ENCODE measurements at places on chromosomes 13 and 19.

DNA sequence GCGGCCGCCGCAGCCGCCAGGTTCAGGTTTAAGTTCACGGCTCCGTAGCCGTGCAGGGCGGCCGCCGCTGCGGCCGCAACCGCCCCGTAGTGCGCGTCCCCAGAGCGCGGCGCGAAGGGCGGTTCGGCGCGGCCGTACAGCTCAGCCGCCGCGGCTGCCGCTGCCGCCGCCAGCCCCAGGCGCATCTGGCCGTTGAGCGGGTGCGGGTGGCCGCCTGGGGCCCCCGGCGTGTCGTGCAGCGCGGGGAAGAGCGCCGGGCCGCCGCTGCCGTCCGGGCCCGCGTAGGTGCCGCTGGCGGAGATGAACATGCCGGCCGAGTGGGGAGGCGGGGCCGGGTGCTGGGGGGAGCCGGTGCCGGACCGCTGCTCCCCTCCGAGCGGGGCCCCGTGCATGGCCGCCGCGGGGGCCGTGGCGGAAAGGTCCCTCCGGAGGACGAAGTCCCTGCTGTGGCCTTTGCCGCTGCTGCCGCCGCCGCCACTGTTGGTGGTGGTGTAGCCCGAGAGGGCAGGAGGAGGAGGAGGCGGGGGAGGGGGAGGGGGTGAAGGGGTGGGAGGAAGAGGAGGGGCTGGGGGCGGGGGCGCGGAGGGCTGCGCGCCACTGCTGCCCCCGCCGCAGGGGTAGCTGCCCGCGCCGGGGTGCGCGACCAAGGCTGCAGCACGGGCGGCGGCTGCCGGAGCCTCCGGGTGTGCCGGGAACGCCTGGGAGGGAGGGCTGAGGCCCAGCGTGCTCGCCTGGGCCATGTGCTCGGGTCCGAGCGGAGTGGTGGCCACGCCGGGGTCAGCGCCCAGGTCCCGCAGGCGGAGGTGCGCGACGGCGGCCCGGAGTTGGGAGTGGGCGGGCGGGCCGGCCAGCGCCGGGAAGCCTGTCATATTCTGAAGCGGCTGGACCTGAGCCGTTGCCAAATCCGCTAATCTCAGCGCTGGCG, 654 bp downstream of the ZIC5 start:
- DNase-seq, result peak; percentile 23

GRCh38 chr19:343451-343931, 1.1 kb downstream of the MIER2 start:
- no peak for DNase-seq

DNA sequence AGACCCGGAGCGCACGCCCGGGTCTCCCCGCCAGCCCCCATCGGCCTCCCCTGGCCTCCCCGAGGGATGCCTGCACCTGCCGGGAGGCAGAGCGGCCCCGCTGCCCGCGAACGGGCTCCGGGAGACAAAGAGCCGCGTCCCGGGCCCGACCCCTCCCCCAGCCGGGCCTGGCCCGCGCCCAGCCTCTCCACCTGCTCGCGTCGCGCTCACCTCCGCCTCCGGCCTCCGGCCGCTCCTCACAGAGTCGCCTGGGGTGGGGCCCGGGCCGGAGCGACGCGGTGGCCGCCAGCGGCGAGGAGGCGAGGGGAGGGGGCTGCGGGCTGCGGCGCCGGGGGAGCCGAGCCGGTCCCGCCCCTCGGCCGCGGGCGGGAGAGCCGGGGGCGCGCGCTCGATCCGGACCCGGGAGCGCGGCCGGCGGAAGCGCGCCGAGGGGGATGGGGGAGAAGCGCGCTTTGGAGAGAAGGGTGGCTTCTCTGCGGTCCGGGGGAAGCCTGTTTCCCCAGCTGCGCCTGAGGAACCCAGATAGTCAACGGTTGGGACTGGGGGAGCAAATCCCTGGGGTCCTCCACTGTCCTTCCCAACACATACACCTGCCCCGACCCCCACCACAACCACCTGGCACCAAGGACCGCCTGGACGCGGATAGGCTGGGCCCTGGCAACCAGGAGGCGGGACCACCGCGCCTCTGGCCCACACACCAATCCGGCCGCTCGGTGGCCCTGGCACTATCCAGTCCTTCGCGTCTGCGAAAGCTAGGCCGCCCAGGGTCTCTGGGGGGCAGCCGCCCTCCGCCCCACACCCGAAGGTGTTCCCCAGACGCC, at the start of gene PRR36:
TSS of gene PRR36 (minus strand) at position 315 of the 821 bp plus-strand sequence. CDS start 701 bp downstream, outside the sequence.
- peak; percentile 92 for DNase-seq

DNA sequence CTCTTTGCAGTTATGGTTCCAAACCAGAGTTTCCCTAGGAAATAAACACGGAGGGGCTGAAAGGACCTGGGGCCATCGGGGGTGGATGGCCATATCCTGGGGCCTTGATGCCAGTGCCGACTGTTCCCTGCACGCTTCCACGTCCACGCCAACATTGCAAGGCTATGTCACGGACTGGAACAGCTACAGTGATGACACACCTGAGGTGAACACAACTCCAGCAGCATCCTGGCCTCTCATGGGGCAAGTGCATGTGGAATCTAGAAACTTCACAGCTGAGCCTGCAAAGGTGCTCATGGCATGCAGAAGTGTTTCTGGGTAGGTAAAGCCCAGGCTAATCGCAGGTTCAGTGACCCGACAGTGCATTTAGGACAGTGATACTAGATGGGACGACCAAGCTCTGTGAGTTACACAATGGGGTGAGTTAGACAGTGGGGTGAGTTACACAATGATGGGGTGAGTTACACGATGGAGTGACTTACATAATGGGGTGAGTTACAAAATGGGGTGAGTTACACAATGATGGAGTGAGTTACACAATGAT, 52.0 kb upstream of the GAS6 start:
- DNase-seq, result no peak

DNA sequence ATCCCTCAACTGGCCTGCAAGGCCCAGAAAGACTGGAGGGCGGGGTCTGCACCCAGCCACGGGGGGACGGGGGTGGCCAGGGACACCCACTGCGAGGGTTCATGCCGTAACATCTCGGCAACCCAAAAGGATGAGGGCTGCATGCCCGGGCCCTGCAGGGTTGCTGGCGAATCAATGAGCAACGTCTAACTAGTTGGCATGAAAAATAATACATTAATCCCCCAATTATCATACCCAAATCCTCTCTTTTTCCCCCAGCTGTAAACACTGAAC, 232.2 kb downstream of the TUBA3C start:
- DNase-seq, result no peak

DNA sequence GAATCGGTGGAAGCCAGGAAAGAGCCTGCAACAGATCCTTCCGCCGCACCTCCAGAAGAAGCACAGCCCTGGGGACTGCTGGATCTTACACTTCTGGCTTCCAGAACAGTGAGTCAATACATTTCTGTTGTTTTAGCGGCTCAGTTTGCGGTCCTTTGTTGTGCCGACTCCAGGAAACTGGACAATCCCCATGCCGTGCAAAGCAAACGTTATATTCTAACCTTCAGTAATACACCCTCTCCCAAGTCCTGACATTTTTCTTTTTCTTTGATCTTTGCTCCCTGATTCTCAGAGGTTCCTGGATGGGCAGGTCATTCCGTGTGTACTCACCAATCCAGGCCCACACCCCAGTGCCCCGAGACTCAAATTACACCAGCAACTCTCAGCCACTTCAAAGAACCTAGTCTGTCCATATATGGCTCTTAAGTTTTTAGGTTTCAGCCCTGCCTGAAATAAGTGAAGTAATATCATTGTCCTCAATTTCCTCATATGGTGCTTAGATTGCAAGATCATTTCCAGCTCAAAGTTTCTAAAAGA, 387.1 kb upstream of the SGCG start:
- no peak for DNase-seq

- DNase-seq, result no peak
These were observed 47.2 kb downstream of the ZAR1L start for GRCh38 chr13:32267836-32268439.

Data from NCI-H2171 treated with DMSO at 0.1 percent for 48 hours (cell line).